ENCODE measurements at places on chromosomes 7 and 10. TPM values are rescaled to one million over a fixed set of nuclear protein-coding genes. Genes with fewer than 3 reads are reported as not detected.

Gene KLHL7
- total RNA-seq, result 23.4 TPM

Gene TSPAN33
- 29.2 TPM for total RNA-seq

DNA sequence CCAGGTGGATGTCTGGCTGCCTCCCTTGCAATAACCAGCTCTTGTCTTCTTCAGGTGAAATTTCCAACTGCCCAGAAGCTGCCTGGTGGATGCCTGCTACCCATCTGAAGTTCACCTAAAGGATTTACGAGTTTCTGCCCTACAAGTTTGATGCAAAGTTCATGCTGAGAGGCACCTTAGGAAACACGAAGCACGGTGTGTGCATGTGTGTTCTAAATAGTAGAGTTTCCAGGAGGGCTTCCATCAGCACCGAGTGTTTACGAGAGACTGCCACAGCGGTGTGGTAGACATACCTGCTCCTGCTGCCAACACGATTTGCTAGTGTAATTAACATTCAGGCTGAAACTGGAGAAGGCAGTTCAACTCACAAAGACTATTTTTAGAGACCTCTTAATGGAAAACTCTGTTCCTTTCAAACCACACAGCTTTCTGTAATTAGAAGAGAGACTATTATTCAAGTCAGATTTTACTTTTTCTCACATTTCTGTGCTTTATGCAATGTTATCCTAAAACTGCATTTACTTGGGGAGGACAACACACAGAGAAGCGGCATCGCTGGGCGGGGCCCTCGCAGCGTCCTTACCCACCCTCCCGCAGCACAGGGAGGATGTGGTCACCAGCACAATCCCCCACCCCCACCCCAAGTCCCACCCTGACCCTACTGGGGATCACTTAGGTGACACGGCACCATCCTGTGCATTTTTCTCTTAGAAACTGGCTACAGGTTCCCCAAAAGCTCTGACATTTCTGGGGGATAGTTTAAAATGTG is 15.5 kb upstream of the CPXM2 start:
- DNase-seq, result no peak
- H3K36me3 ChIP-seq, result no peaks in the 10 kb centered on the region
- H3K4me1 ChIP-seq, result no peaks in the 10 kb centered on the region
- no peak overlapping the region for H3K4me3 ChIP-seq

DNA sequence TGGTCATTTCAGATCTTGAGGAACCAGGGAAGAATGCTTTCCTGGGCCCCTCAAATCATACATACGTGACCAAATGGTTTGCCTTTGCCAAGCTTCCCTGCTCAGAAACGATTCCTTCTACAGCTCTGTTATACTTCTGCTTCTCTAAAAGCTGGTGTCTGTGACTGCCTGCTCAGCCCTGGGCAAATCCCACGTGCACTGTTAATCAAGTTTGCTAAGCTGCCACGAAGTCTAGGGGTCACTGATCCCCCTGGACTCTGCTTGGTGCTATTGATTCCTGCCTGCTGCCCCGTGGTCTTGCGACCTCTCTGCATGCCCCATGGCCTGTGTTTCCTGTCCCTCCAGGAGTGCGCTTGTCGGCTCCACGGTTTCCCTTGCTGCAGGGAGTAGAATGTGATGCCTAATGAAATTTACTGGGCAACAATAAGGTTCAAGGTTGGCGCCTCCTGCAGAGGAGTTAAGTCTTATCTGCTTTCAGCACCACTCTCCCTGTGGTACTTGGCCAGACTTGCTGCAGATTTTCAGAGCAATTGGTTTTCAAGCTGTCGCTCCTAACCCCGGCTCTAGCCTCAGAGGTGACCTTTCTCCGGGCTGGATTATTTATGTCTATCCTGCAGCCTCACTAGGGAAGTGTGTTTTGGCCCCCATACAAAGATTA is 201.6 kb upstream of the FZD8 start:
- no peak overlapping the region for H3K27ac ChIP-seq
- H3K4me1 ChIP-seq, result no peaks in the 10 kb centered on the region
- H3K27me3 ChIP-seq, result no peaks in the 10 kb centered on the region
- H3K36me3 ChIP-seq, result no peaks in the 10 kb centered on the region
- no peak overlapping the region for H3K4me3 ChIP-seq
- no peak for DNase-seq

DNA sequence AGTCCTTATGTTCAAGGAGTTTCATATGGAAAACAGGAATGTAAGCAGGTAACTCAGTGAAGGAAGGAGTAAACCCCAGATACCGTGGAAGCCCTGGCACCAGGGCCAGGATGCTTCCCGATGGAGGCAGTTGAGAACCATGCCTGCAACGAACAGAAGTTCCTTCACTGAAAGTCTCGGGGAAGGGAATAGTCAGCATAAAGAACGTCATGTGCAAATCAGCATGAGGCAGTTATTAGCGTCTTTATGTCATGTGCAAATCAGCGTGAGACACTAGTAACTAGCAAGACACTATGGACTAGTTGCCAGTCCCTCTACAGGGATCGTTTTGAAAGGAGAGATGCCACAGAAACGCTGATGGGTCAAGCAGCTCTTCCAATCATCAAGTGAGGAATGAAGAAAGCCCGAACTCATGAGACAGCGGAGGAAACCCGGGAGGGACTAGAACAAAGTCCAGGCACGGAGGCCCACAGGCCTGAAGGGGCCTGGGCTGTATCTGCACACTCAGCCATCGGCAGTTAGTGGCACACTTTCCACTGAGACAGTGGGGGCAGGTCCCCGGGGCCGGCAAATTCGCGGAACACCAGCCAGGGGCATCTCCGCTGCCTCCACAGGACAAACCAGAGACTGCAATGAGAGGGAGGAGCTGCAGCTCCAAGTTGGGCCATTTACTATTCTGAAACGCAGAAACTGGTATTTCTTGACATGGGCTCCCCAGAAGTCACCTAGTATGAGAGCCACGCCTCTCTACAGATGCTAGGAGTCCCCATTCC is 109.6 kb downstream of the SFMBT2 start:
- no peak overlapping the region for H3K4me3 ChIP-seq
- no peak overlapping the region for H3K27ac ChIP-seq
- no peaks in the 10 kb centered on the region for H3K4me1 ChIP-seq
- no peak for DNase-seq
- H3K36me3 ChIP-seq, result no peaks in the 10 kb centered on the region

- peaks cover 11% of the 10 kb centered on the region for H3K4me1 ChIP-seq
- peak overlapping the region; percentile 42 for H3K27ac ChIP-seq
- H3K4me3 ChIP-seq, result no peak overlapping the region
- no peaks in the 10 kb centered on the region for H3K36me3 ChIP-seq
- DNase-seq, result no peak
- H3K27me3 ChIP-seq, result peaks cover 100% of the 10 kb centered on the region
These were observed 3.4 kb upstream of the ZNF503 start for GRCh38 chr10:75404815-75405597.

Gene CADPS2
- total RNA-seq, result 7.4 TPM

- H3K36me3 ChIP-seq, result no peaks in the 10 kb centered on the region
- DNase-seq, result no peak
These were observed 9.7 kb downstream of the GIMAP5 start for GRCh38 chr7:150746921-150747320.

Measured in thymus (tissue), 14 donors.